Activated CD4-positive, alpha-beta memory T cell treated with anti-CD3 and anti-CD28 coated beads, Interleukin-2, amount 10 ng/mL, durations not matched to agents 7 days and 5 days (primary cell): ENCODE measurements at places on chromosomes 3 and 15.

- no peak for DNase-seq
These were observed 297.7 kb downstream of the GBE1 start for GRCh38 chr3:81463781-81464180.

- no peak for DNase-seq
These were observed 245.0 kb upstream of the TOPAZ1 start for GRCh38 chr3:43996379-43997301.

GRCh38 chr3:129855832-129856419, 37.6 kb downstream of the TMCC1 start:
- no peak for DNase-seq

DNA sequence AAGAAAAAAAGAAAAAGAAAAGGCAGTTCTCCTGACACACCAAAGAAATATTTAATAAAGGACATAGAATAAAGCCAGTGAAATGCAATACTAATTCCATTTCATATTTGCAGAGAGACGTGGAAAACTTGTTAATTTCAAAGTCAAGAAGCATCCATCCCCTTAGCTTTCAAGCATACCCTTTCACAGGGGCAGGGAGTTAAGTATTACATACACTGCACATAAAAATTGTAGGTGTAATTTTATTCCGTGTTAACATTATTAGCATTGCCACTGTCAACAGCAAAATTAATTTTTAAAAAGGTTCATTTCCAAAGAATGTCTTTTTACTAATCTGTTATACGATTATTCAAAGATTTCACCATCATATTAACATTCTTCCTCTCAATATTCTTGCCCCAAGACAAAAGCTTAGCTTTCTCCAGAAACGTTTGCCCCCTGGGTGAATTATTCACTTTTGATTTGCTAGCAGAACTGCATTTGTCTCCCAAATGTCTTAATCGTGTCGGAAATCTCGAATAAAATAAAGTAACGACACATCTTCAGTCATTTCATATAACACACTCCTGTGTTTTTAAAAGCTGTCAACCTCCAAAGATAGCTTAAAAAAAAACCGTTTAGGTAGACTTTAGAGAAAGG, 517.9 kb downstream of the MECOM start:
- DNase-seq, result no peak

DNA sequence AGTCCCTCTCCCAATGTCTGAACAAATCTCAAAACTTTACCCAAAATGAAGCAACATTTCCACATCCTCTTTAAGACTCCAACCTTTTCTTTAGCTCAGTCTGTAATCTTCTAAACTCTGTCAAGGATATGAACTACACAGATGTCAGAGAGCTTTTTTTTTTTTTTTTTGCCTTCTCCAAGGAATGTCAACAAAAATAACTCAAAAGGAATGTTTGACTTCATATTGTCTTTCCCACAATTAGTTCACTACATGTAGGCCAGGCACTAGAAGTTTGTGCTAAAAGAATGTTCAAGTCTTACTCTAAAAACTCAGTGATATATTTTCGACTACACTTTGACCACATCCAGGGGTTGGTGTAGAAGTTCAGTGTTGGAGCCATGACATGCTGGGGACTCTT, 37.1 kb downstream of the ADAMTS9 start:
- no peak for DNase-seq
